Parietal lobe (tissue), 2 donors: ENCODE measurements at places on chromosomes 5 and 9. TPM values are rescaled to one million over a fixed set of nuclear protein-coding genes. Genes with fewer than 3 reads are reported as not detected.

TRIM14 gene
- 4.4 TPM for total RNA-seq

PCDH1 gene
- total RNA-seq: 55.4 TPM

NRG2 gene
- total RNA-seq: 8.1 TPM

PDE6A gene
- not detected for total RNA-seq

ZNF454 gene
- 25.4 TPM for total RNA-seq
